ENCODE measurements at places on chromosomes 1 and 21.

DNA sequence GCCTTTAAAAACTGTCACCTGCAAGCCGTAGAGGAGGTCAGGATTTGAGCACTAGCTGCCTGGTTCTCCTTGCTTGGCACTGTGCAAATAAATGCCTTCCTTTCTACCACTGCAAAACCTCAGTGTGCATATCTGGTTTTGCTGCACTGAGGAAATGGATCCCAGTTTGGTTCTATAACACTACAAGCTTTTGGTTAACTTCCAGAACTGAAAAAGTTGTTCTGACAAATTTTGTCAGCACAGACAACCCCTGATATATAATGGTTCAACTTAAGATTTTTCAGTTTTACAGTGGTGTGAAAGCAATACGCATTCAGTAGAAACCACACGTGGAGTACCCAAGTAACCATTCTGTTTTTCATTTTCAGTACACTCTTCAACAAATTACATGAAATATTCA is 29.8 kb upstream of the GALNT2 start:
- DNase-seq = no peak

- DNase-seq = no peak
These were observed 133.1 kb upstream of the NFIA start for GRCh38 chr1:60949154-60949825.

DNA sequence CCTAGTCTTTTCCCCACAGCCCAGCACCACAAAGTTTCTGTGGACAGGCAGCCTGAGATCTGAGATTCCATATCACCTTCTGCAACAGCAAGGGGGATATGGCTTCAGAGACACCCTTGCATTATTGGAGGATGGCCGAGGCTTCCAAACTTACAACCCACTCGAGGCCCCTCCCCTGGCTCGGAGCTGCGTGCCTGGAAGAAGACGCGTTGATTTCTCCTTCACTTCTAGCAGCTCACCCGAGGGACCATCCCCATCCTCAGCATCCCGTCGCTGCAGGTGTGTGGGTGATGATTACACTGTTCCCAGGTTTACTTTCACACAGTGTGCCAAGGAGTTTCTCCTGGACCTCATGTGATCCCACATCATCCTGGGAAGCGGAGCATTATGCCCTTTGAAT is 277.9 kb downstream of the MATN1 start:
- no peak for DNase-seq

DNA sequence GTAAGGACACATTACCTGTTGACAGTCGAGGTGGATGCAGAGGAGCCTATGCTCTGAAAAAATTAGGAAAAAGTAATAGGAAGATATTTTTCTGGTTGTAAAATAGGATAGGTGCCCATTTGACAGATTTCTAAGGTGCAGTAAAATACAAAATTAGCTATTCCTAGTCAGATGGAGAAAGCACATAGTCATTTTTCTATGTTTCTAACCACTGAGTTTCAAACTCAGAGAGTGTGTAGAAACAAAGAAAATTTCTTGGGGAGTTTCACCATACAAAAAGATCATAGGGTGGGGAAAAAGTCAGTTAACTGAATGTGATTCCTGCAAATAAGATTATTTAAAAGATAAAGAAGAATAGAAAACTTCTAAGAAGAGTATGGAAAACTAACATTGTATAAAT is 666.9 kb downstream of the KCNT2 start:
- DNase-seq = no peak

GRCh38 chr1:161999301-162000052 is 24.2 kb downstream of the OLFML2B start:
- DNase-seq = no peak

GRCh38 chr1:172120381-172120780 is 279.1 kb downstream of the DNM3 start:
- no peak for DNase-seq

DNA sequence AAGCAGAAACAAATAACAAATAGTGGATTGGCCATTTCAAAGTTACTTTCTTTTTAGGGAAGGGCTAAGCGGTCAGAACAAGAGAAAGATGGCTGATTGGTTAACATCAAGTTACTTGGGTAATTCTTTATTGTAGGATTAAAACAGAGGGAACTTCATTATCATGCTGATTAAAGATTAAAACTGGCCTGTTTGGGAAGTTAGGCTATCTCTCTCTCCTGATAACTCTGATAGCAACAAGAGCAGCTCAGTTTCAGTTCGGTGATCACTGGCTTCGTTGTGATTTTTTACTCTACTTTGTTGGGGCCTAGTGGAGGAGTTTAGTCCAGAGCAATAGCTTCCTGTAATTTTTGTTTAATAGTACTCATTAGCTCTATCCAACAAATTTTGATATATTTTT is 20.5 kb upstream of the COP1 start:
- DNase-seq = no peak

GRCh38 chr1:94883691-94884090 is 43.2 kb downstream of the CNN3 start:
- no peak for DNase-seq

DNA sequence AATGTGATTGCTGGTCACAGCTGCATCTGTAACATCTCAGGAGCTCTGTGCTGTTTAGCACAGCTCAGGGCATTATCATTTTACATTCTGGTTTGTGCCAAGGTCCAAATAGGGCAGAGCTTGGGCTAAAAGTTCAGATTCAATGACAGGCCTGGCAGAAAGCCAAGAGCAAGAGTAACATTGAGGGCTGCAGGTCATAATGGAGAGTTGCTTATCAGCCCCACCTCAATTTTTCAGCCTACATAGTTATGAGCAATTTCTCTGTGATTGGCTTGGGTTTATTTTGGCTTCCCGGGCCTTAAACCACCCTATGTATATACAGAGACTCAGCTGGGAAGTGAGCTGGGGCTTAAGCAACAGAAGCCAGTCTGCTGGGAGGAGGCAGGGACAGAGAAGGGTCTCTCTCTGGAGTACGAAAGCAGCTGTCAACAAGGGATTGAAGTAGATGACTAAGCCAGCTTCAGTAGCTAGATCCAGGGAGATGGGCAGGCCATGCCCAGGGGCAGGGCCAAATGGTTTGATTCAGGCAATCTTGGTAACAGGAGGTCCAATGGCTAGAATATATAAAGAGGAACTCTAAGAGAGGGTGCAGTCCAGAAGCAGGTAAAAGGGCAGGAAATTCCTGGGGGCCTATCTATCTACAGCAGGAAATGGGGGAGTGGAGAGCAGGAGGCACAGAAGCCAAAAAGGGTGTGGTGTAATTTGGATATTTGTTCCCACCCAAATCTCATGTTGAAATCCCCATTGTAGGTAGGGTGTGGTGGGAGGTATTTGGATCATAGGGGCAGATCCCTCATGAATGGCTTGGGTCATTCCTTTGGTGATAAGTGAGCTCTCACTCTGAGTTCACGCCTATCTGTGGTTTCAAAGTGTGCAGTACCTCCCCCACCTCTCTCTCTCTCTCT is 49.0 kb downstream of the BRINP2 start:
- no peak for DNase-seq

GRCh38 chr1:214537219-214537618 is 14.2 kb downstream of the PTPN14 start:
- DNase-seq = no peak

DNA sequence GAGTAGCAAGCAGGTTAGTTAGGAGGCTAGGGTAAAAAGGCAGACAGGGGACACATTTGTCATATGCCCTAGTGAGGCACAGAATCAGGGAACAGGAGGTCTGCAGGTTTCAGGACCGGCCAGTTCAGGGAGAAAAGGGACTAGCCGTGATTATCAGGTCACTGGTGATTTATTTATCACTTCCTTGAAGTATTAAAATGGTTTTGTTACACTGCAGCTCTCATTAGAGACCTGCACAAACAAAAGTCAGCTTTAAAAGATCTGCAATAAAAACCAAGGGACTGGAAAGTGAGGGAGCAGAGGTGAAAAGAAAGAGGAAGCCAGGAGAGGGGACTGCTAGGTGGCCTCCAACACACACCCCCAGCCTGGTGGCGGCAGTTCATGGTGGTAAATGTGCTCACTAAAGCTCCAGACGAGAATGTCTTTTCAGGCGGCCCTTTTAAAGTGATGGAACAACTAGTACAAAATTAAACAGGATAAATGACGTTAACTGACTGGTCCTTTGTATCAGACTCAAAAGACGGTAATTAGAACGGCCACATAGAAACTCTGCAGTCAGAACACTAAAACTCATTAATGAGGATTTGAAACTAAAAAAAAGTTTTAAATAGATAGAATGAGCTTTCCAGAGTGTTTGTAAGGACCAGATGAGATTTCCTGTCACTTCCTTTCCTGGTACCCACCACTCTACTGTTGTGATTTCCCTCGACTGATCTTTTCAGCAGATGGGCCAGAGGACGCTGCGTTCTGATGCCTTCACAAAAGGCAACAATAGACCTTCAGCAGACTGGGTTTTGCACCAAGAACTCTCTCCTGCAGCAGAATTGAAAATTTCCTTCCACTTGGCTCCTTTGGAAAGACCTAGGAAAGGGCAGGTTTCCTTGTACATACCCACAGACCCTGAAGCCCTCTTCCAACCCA is 136.8 kb downstream of the NTPCR start:
- DNase-seq = no peak

DNA sequence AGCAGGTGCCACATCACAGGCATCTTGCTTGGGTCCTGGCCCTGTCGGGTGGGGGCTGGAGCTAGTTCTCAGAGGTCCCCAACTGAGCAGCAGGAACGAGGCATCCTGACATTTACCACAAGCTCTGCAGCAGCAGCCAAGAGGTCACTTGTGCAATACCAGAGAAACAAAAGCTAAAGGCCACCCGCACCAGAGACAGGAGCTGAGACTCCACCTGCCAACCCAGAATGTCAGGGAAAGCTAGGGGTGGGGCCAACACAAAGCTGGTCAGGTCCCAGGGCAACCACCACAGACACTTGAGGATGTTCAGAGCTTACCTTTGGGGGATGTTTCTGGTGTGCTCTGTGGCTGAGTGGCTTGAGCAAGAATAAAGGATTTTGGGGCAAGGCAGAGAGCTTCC is 13.6 kb upstream of the SYT6 start:
- DNase-seq = no peak

GRCh38 chr1:156104861-156105832 is 9.4 kb upstream of the LMNA start:
- DNase-seq = no peak

- no peak for DNase-seq
These were observed 103.7 kb downstream of the AK5 start for GRCh38 chr1:77385551-77385950.

GRCh38 chr1:14390816-14391215 is 207.7 kb upstream of the KAZN start:
- DNase-seq = no peak

- peak; percentile 63 for DNase-seq
These were observed 64.6 kb downstream of the UBIAD1 start for GRCh38 chr1:11337580-11338073.

DNA sequence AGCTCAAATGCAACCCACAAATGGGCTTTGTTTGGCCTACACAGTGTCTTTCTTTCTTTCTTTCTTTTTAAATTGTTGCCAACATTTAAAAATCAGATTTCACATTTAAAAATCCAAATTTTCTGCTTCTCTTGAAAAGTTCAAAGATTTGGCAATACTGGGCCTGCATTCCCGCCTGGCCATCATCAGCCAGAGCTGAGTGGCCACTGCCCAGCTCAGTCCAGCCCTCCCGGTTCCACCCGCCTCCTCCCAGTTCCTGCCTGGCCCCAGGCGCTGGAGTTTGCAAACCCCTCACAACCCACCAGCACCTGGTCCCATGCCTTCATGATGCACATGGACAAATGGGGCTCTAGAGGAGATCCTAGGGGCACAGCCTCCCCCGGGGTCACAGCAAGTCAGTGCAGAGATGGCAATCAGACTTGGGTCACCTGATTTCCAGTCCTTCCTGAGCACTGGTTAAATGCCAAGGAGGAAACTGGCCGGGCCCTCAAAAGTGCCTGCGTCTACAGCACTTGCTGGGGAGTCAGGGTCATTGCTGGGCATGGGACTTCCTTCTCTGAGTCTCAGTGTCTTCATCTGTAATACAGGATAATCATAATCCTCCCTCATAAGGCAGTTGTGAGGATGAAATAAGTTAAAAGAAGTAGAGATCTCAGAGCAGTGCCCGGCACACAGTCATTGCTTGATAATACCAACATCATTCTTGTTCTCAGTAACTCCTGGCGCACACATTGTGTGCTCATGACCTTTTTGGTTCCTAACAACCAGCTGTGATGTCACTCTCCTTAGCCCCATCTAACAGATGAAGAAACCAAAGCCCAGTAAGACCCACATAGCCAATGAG is 41.0 kb upstream of the LAPTM5 start:
- DNase-seq = no peak

GRCh38 chr1:223774134-223774814 is 61.9 kb downstream of the CAPN2 start:
- no peak for DNase-seq

DNA sequence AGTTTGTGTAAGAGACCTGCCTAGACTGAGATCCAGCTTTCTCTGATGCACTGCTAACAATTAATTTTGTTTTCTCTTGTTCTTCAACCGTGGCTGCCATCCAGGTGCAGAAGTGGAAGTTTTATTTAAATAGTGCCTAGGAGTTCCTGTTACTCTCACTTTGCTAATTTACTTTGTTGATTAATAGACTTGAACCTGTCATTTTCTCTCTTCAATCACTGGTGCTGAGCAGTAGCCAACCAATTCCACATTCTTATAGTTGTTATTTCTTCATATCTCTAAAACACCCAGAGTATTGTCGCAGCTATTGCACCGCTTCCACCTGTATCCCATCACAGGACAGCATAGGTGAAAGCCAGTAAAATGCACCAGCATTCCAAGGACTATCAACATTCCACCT is 157.2 kb downstream of the PDE4B start:
- no peak for DNase-seq

GRCh38 chr1:181514298-181515290 is 31.3 kb downstream of the CACNA1E start:
- DNase-seq = no peak

DNA sequence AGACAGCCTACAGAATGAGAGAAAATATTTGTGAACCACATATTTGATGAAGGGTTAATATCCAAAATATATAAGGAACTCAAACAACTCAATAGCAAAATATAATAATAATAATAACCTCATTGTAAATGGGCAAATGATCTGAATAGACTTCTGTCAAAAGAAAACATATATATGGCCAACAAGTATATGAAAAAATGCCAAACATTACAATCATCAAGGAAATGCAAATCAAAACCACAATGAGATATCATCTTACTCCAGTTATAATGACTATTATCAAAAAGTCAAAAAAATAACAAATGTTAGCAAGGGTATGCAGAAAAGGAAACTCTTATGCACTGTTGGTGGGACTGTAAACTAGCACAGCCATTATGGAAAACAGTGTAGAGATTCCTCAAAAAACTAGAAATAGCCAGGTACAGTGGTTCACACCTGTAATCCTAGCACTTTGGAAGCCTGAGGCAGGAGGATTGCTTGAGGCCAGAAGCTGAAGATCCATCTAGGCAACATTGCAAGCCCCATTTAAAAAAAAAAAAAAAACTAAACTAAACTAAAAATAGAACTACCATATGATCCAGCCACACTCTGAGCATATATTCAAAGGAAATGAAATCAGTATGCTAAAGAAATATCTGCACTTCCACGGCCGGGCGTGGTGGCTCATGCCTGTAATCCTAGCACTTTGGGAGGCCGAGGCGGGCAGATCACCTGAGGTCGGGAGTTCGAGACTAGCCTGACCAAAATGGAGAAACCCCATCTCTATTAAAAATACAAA is 17.3 kb upstream of the TRIM67 start:
- no peak for DNase-seq
